ENCODE measurements at places on chromosomes 5 and 9. TPM values are rescaled to one million over a fixed set of nuclear protein-coding genes. Genes with fewer than 3 reads are reported as not detected.

DNA sequence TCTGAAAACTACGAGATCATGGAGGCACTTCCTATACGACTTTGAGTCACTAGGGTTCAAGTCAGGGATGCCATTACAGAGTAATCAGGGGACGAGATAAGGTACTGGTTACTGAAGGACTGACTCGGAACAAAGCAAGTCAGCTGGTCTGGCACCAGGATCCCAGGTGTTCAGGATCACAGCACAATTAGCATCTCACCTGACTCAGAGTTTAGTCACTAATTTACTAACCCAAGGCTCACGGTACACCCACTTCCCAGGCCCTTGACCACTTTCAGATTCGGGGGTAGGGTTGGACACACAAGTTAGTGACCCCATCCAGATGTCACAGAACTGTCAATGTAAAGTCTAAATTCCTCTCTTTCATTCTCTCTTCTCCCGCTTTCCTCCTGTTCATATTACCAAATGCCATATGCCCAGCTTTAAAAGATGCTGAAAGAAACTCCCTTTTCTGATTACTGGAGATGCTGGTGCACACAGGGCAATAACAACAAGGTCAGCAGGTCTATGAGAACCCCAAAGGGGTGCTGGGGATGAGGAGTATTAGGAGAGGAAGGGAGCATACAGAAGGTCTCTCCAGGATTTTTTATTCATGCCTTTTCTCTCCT, 657.8 kb downstream of the TLE1 start:
- no peak for DNase-seq
- H3K27ac ChIP-seq, result no peak overlapping the region
- H3K27me3 ChIP-seq, result no peaks in the 10 kb centered on the region
- H3K36me3 ChIP-seq, result no peaks in the 10 kb centered on the region
- H3K4me1 ChIP-seq, result no peaks in the 10 kb centered on the region

- peaks cover 13% of the 10 kb centered on the region for H3K4me1 ChIP-seq
- H3K27ac ChIP-seq, result no peak overlapping the region
- H3K27me3 ChIP-seq, result no peaks in the 10 kb centered on the region
- peaks cover 38% of the 10 kb centered on the region for H3K36me3 ChIP-seq
- H3K4me3 ChIP-seq, result no peak overlapping the region
These were observed 33.5 kb downstream of the TMEM245 start for GRCh38 chr9:109086221-109086620.

DNA sequence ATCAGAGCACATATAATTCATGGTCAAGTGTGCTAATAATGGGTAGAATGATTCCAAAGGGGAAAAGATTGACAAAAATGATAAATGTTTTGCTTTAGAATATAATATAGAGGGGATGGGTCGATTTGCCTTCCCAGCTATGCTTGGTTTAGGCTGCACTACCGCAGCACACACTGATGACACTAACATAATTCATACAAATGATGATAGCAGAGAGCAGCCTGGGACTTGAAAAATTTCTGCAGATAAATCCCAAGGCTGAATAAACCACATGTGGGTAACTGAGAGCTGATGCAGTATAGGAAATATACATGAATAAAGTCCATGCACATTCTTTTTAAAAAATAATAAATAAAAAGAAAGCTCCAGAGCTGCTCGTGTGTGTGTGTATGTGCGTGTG, 54.5 kb downstream of the EFNA5 start:
- DNase-seq, result no peak
- H3K27ac ChIP-seq, result no peak overlapping the region
- no peak overlapping the region for H3K4me3 ChIP-seq
- H3K4me1 ChIP-seq, result no peaks in the 10 kb centered on the region
- H3K36me3 ChIP-seq, result no peaks in the 10 kb centered on the region

DNA sequence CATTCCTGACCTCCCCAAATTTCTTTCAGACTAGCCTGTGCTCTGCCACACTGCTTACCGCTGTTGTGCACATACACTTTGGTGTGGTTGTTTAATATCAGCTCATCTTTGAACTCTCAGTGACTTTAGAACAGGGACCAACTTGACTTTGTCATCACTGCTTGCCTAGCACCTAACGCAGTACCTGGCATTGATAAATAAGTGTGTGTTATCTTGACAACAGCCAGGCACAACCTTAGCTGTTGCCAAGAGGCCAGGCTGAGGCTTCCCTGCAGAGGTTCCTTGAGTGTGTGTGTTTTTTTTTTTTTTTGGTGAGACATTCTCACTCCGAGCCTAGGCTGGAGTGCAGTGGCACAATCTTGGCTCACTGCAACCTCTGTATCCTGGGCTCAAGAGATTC, 41.0 kb upstream of the SLC28A3 start:
- H3K27me3 ChIP-seq, result peaks cover 7% of the 10 kb centered on the region
- no peak for DNase-seq
- no peak overlapping the region for H3K4me3 ChIP-seq
- H3K27ac ChIP-seq, result no peak overlapping the region

GRCh38 chr5:129204525-129204924, 110.0 kb downstream of the ISOC1 start:
- DNase-seq, result no peak
- no peaks in the 10 kb centered on the region for H3K36me3 ChIP-seq
- no peaks in the 10 kb centered on the region for H3K27me3 ChIP-seq

- DNase-seq, result no peak
- H3K36me3 ChIP-seq, result peaks cover 42% of the 10 kb centered on the region
- H3K4me3 ChIP-seq, result peak overlapping the region; percentile 24
- H3K27me3 ChIP-seq, result no peaks in the 10 kb centered on the region
- H3K4me1 ChIP-seq, result peaks cover 31% of the 10 kb centered on the region
- H3K27ac ChIP-seq, result no peak overlapping the region
These were observed 2.1 kb downstream of the PRRC1 start for GRCh38 chr5:127519527-127519926.

DNA sequence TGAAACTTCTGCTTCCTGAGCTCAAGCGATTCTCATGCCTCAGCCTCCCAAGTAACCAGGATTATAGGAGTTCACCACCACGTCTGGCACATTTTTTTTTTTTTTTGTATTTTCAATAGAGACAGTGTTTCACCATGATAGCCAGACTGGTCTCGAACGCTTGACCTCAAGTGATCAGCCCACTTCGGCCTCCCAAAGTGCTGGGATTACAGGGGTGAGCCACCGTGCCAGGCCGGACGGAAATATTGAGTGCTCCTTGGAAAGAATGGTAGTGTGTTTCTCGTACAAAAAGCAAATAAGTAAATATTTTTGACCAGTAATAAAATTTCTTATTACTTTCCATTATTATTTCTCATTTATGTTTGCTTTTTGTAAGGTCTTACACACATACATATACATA, 1307.9 kb upstream of the CDH6 start:
- H3K27me3 ChIP-seq, result no peaks in the 10 kb centered on the region
- no peak overlapping the region for H3K27ac ChIP-seq
- DNase-seq, result no peak
- no peak overlapping the region for H3K4me3 ChIP-seq
- no peaks in the 10 kb centered on the region for H3K36me3 ChIP-seq

DNA sequence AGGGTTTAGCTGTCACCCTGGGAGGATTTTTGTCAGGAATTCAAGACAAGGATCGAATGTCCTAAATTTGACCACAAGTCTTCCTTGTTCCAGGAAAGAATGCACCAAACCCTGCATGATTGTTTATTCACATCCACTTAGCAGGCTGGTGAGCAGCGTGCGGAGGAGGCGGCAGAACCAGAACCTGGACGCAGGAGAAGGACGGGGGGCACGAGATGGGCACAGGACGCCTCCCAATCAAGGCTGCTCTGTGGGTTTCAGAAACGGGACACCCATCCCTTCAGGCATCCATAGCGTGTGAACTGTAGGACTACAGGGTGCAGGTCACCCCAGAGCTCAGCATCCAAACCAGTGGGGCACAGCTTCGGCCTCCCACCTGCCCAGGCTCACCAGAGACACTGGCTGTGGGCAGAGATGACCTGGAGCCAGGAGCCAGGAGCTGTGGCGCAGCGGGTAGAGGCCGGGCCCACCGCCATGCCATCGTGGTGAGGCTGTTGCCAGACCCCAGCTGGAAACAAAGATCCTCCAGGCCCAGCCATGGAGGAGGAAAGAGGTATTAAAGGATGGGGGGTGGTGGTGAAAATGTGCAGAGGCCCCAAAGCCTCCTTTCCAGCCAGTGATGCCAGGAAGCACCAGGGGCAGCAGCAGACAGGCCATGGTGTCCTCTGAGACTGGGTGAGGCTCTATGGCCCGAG, 32.3 kb upstream of the ADAMTS2 start:
- H3K4me1 ChIP-seq, result no peaks in the 10 kb centered on the region
- no peaks in the 10 kb centered on the region for H3K36me3 ChIP-seq
- H3K27me3 ChIP-seq, result no peaks in the 10 kb centered on the region
- no peak for DNase-seq
- no peak overlapping the region for H3K27ac ChIP-seq

DNA sequence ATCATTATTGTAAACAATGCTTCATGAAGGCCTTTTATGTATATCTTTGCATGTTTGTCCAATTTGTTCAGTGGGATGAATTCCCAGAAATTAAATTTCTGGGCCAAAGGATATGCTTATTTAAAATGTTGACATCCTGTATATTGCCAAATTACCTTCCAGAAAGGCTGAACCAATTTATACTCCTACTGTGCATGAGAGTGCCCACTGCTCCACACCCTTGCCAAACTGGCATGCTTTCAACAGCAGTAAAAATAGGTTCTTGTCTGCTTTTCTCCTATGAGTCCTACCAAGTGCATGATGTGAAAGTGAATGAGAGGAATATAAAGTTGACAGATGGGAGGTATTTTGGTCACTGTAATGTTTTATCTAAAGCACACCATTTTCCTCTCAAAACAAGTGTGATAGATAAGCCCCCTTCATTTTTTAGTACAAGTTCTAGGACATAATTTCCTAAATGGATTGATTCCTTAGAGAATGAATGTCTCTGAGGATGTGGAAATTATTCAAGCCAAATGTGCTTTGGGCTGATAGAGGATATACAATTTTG, 70.5 kb upstream of the ERBIN start:
- H3K4me3 ChIP-seq, result no peak overlapping the region
- peaks cover 2% of the 10 kb centered on the region for H3K36me3 ChIP-seq
- H3K27me3 ChIP-seq, result no peaks in the 10 kb centered on the region
- H3K27ac ChIP-seq, result no peak overlapping the region
- H3K4me1 ChIP-seq, result no peaks in the 10 kb centered on the region
- no peak for DNase-seq

GRCh38 chr9:127187231-127187956, 65.0 kb upstream of the ANGPTL2 start:
- no peak overlapping the region for H3K27ac ChIP-seq
- H3K27me3 ChIP-seq, result no peaks in the 10 kb centered on the region
- H3K36me3 ChIP-seq, result peaks cover 2% of the 10 kb centered on the region
- H3K4me1 ChIP-seq, result no peaks in the 10 kb centered on the region
- H3K4me3 ChIP-seq, result no peak overlapping the region
- peak; percentile 20 for DNase-seq

DNA sequence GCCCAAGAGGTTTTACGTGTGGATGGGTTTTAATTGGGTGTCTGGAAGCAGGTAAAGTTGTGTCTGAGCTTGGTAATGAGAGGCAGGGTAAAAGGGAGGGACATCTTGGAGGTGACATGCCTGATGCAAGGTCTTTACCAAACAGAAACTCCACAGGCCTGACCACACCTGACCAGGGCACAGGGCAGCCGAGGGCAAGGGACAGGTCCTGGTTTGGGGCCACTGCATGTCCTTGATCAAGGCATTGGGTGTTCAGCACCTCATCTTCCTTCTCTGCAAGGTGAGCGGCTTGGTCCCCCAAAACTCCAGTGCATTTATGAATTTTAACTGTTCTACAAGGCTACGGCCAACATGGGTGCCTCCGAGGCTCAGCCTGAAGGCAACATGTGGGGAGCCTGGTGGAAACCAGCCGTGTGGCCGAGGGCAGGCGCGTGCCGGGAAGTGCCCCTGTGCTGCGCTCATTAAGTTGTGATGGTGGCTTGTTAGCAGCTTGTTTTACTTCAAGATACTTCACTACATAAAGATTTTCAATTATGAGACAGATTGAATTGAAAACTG, 30.7 kb upstream of the LPCAT1 start:
- no peak for DNase-seq
- peaks cover 3% of the 10 kb centered on the region for H3K4me1 ChIP-seq
- no peak overlapping the region for H3K27ac ChIP-seq
- H3K4me3 ChIP-seq, result no peak overlapping the region
- no peaks in the 10 kb centered on the region for H3K27me3 ChIP-seq

DNA sequence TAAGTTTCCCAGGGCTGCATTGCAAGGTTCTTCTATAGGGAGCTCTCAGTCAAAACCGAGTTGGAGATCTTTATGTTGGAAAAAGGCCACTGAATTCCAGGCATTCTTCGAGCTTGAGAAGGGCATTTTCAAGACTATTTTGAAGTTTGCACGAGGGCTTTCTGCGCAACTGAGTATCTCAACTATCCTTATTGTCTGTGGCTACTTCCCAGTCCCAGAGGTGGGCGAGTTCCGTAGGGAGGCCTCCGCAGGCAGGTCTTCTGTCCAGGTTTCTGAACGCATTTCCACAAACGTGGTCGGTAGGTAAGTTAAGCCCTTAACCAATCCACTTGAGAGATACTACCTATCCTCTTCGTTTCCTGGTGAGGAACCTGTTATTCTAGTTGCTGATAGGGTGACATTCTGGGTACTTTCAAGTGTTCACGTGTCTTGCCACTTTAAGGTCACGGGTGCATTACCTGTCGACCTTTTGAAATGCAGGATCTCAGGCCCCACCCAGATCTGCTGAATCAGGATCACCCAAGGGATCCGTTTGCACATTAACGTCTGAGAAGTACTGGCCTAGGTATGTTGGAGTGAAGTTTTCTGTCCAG, 51.4 kb upstream of the TJP2 start:
- peaks cover 9% of the 10 kb centered on the region for H3K27me3 ChIP-seq
- peaks cover 16% of the 10 kb centered on the region for H3K4me1 ChIP-seq
- no peaks in the 10 kb centered on the region for H3K36me3 ChIP-seq
- H3K4me3 ChIP-seq, result peak overlapping the region; percentile 82
- DNase-seq, result no peak

GRCh38 chr9:136854842-136855460, 2.8 kb downstream of the MAMDC4 start:
- H3K4me3 ChIP-seq, result no peak overlapping the region
- H3K4me1 ChIP-seq, result no peaks in the 10 kb centered on the region
- H3K27ac ChIP-seq, result no peak overlapping the region
- H3K36me3 ChIP-seq, result peaks cover 2% of the 10 kb centered on the region

DNA sequence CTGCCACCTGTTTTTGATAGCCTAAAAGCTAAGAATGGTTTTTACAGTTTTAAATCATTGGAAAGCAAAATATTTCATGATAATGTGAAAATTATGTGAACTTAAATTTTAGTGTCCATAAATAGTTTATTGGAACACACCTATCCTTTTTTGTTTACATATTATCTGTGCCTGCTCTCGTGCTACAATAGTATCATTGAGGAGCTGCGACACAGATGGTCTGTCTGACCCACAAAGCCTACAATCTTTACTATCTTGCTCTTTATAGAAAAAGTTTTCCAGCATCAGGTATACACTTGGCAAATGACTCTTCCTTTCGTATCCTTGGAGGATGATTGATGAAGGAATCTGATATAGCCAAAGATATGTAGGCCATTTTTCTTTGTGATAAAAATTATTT, 40.2 kb downstream of the TTC1 start:
- H3K27me3 ChIP-seq, result no peaks in the 10 kb centered on the region
- H3K4me3 ChIP-seq, result no peak overlapping the region
- H3K36me3 ChIP-seq, result peaks cover 40% of the 10 kb centered on the region
- DNase-seq, result no peak
- H3K4me1 ChIP-seq, result no peaks in the 10 kb centered on the region

- H3K36me3 ChIP-seq, result no peaks in the 10 kb centered on the region
- H3K27me3 ChIP-seq, result peaks cover under 1% of the 10 kb centered on the region
These were observed 306.6 kb downstream of the SPATA31D1 start for GRCh38 chr9:82295181-82295580.

The PTGER4 gene
- total RNA-seq, result 62.8 TPM

The RGMB gene
- 1.9 TPM for total RNA-seq

The SLCO4C1 gene
- 0.38 TPM for total RNA-seq

The SLC23A1 gene
- 0.89 TPM for total RNA-seq

The CDH9 gene
- not detected for total RNA-seq

The SPINK6 gene
- not detected for total RNA-seq

The ACOT12 gene
- not detected for total RNA-seq

The SHC3 gene
- not detected for total RNA-seq

The JAKMIP2 gene
- 2.6 TPM for total RNA-seq

Measured in activated CD8-positive, alpha-beta T cell treated with anti-CD3 and anti-CD28 coated beads for 36 hours (primary cell).